ENCODE measurements at places on chromosomes 2 and 18.

GRCh38 chr18:56351911-56352500, 286.4 kb downstream of the TXNL1 start:
- DNase-seq, result no peak

DNA sequence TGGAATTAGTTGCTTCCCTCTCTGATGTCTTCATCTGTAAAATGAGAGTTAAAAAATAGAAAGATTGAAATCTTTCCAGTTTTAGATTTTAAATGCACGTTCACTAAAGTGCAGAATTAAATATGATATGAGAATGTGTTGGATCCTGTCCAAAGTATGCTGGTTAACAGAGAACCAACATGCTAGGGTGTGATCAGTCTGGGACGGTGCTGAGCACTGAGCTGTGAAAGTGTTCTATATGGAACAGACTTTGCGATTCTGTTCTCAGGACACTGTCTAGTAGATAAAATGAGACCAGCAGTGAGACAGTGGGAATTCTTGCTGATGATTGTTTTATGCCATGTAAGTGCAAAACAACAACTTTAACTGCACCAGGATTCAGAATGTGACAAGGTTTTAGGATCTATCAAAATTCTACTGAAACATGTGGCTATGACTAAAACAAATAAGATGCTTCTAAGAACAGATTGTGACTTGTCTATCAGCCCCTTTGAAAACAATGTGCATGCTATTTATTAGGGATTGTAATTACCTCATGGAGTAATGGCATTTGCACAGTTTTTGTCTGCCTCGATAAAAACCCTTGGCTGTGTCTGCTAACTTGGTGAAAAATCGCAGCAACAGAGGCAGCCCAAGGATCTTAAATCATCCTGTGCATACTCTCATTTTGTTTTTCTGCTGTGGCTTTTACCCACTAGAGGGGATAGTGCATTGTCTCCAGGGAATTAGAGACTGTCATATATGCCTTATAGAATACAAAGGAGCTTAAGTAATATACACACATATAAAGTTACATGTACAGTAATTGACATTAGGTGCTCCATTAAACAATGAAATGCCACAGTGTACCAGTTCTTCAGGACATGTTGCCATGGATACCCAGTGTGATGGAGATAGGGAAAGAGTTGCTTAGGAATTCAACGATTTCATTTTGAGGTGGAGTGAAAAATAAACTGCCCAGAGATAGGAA, 55.1 kb downstream of the MAP3K20 start:
- DNase-seq, result no peak

- peak; percentile 84 for DNase-seq
Measured at GRCh38 chr18:13800505-13801259, 23.3 kb upstream of the MC5R start.

DNA sequence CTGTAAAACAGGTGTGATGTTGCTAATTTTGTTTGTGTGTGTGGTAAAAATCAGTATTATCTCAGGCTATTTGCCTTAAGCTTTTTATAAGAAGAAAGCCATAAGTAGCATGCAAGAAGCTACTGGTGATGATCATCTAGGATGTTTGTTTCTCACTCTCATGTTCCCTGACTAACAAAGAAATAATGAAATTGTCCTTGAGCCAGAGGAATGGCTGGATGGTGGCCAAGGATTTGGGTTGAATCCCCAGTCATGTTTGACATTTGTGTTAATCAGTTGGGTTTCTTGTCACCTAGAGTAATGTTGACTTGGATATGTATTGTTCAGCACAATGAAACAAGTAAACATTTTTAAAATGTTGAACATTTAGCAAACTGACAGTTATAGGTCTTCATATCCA, 496.8 kb upstream of the ZEB2 start:
- DNase-seq, result no peak

DNA sequence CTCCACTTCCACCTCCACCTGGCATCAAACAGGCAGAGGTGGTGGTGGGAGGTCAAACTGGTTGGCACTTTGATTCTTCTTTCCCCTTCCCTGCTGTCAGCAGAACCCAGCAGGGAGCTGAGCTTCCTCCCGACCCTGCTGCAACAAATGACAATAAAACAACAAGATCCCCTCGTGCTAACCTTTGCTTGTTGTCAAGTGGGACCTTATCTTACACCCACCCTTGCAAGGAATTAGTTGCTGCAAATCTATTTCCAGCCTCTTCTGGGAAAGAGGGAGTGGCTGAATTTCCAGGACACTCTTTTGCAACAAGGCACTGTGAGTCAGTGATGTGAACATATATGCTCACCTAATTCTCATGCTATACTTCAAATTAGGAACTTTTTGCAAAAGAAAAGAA, 655.1 kb downstream of the DSC3 start:
- DNase-seq, result peak; percentile 11

- no peak for DNase-seq
Measured at GRCh38 chr2:230928701-230929380, 3.8 kb upstream of the GPR55 start.

- no peak for DNase-seq
Measured at GRCh38 chr2:17373041-17373440, 145.2 kb downstream of the RAD51AP2 start.

- DNase-seq, result no peak
Measured at GRCh38 chr2:30224151-30224550, 7.2 kb upstream of the LBH start.

DNA sequence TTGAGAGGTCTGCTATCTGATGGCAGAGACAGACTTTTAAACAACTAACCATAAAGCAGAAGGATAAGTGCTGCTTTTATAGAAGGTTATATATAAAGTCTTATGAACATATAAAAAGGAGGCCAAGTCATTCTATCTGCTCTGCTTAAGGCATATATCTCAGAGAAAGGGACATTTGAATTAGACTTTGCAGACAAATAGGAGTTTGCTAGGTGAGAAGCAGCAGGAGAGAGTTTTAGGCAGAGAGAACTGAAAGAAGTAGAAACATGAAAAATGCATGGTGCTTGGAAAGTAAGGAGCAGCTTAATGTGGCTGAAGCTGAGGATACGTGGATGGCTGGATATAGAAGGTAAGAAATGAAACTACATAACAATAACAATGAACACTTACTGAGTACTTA, 65.4 kb downstream of the LYPD1 start:
- DNase-seq, result no peak

DNA sequence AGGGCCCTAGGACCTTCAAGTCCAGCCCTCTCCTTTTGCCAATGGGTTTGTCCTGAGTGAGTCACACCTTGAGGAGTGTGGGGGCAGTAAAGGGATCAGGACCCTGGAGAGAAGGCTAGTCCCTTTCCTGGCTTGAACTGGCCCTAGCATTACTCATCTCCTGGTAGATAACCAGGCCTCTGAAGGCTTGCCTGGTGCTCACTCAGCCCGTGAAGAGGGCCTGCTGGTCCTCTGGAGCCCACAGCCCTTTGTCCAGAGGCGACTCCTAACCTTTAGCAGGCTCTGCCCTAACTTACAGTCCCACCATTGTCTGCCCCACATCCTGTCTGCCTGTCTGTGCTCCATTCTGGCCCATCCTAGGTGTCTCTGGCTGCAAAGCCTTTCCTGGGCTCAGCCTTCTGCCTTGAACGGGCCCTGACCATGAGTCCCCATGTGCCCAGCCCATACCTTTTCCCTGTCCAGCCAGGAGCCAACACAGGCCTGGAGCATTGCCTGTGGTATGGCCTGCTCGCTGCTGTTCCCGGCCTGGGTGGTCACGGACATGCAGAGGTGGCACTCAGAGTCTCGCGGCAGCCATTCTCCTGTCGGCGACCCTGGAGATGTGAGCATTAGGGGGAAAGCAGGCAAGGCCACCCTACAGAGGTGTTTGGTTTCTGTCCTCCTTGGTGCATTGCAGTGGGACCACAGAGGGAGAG, 5.0 kb downstream of the SFTPB start:
- peak; percentile 92 for DNase-seq

- DNase-seq, result no peak
Measured at GRCh38 chr18:74412116-74412880, 44.8 kb downstream of the DIPK1C start.

DNA sequence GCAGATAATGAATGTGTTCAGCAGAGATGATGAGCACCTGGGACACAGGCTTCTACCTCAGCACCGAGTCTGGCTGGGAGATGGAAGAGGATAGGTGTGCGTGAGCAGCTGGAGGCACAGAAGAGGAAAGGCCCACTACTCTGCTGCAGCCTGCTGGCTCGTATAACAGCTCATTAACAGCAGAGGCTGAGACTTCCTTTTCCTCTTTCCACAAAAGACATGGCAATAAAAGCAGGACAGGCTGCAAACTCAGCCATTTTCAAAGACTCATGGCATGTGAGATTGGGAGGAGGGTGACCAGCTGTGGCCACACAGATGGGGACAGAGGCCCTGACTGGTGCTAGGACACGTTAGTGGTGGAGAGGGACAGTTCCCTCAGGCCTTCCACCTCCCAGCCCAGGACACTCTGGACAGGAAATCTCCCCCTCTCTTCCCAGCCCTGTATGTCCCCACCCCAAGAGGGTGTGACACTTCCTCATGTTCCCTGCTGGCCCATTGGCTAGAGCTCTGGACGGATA, 60.3 kb downstream of the CACNB4 start:
- DNase-seq, result no peak

GRCh38 chr18:9011431-9011830, 91.1 kb upstream of the NDUFV2 start:
- DNase-seq, result no peak

DNA sequence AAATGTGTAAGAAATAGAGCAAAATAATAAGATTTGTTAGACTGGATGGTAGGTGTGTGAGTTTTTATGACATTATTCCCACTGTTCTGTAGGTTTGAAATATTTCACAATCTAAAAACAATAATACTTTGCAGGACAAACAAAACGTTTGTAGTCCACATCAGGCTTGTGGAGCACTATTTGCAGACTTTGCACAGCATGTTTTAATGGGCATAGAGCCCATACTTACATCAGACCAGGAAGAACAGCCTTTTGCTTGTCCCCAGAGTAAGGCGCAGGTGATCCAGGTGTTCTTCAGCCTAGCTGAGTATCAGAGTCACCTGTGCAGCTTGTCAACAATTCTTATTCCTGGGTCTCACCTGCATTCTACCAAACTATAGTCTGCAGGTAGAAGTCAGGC, 9.1 kb upstream of the STK39 start:
- no peak for DNase-seq

- peak; percentile 17 for DNase-seq
Measured at GRCh38 chr2:195601361-195601760, 55.7 kb upstream of the SLC39A10 start.

DNA sequence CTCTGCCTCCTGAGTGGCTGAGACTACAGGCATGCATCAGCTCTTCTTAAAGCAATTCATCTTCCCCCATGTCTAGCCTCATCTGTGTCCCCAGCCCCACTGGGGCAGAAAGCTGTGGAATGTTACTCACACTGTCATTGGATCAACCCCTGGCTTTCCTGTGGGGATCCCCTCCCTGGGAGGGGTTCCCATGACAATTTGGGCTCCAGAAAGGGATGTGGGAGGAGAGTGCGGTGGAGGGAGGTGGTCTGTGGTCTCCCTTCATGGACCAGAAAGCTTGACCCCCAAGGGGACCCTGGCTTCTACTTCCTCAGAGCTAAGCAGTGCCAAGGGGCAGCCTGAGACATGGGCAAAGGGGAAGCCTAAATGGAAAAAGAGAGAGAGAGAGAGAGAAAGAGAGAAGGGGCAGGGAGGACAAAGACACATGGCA, 1.3 kb downstream of the NGEF start:
- no peak for DNase-seq

DNA sequence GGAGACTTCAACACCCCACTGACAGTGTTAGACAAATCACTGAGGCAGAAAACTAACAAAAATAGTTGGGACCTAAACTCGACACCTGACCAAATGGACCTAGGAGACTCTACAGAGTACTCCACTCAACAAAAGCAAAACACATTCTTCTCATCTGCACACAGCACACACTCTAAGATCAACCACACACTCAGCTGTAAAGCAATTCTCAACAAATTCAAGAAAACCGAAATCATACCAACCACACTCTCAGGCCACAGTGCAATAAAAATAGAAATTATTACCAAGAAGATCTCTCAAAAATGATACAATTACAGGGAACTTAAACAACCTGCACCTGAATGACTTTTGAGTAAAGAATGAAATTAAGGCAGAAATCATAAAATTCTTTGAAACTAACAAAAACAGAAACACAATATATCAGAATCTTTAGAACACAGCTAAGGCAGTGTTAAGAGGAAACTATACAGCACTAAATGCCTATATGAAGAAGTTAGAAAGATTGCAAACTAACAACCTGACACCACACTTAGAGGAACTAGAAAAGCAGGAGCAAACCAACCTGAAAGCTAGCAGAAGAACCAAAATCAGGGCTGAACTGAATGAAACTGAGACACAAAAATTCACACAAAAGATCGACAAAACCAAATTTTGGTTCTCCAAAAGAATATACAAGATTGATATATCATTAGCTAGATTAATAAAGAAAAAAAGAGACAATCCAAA, 46.3 kb downstream of the RTTN start:
- no peak for DNase-seq

GRCh38 chr2:69075486-69075885, 62.5 kb downstream of the ANTXR1 start:
- no peak for DNase-seq

GRCh38 chr2:142983174-142983573, 105.7 kb downstream of the KYNU start:
- no peak for DNase-seq

DNA sequence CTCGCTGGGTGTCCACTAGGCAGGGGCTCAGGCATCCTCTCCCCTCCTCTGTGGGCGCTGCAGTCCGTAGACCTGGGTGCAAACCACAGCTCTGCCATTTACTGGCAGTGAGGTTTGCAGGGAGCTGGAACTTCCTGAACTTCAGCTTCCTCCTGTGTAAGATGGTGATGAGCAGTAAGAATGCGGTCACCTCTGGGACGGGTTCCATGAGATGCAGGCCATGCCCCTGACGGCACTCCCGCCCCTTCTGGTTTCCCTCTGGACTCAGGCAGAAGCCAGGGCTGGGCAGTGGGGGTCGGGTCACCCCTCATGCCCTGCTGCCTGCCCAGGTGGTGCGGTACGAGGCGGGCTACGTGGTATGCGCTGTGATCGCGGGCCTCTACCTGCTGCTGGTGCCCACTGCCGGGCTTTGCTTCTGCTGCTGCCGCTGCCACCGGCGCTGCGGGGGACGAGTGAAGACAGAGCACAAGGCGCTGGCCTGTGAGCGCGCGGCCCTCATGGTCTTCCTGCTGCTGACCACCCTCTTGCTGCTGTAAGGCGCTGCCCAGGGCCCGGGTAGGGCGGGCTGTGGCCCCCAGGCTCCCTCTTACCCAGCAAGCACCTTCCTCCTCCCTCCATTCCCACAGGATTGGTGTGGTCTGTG, 1.5 kb downstream of the PROM2 start:
- no peak for DNase-seq

GRCh38 chr2:36002941-36003340, 352.6 kb upstream of the CRIM1 start:
- DNase-seq, result no peak

GRCh38 chr2:100222844-100223243, 80.5 kb upstream of the AFF3 start:
- DNase-seq, result no peak

Data from NCI-H226 (cell line).